ENCODE measurements at places on chromosomes 12 and 14.

- no peak for DNase-seq
Observed at GRCh38 chr12:130644146-130644545, 72.0 kb downstream of the RIMBP2 start.

- no peak for DNase-seq
Observed at GRCh38 chr12:110199339-110200123, 75.4 kb downstream of the IFT81 start.

DNA sequence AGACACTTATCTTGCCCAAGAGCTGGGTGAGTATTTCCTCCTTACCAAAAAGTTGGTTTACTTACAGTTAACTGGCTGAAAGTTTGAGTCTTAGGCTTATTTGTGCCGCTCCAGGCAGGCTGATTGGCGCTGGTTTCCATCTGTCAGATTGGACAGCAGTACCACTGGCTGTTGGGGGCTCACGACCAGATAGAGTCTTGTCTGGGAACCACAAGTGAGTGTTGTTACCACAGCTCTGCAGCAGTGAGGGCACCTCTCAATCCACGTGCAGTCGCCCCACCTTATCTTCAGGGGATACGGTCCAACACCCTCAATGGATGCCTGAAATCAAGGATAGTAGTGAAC is 58.9 kb downstream of the DDX51 start:
- DNase-seq, result no peak

- DNase-seq, result peak; percentile 52
Observed at GRCh38 chr12:83514372-83514771, 827.7 kb downstream of the TMTC2 start.

- no peak for DNase-seq
Observed at GRCh38 chr14:72142328-72142727, 210.1 kb downstream of the RGS6 start.

DNA sequence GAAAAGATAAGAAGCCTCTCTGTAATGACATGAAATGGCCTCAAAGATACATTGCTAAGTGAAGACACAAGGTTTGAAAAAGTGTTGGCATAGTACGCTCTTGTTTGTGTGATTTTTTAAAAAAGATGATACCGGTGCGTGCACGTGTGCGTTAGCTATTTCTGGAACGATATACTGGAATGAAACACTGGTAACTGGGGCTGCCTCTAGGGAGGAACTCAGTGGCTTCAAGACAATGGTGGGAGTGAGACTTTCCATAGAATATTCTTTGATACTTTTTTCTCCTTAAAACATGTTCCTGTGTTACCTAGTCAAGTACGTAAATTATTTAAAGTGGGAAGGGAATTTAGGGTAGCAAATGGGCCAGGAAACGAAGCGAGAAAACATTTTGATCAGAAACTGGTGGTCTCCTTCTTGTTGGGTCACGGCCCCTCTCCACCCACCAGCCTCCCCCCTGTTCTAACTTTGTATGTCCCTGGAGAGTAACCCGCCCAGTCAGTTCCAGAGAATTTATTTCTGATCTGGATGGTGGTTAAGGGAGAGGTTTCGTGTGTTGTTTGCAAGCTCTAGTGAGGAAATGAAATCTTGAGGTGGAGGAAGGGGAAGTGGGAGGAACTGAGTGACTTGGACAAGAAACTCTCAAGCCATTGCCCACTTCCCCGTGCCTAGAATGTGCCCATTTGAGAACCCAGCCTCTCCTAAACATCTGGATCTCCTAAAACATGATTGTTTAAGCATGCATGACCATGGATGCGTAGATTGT is 6.6 kb downstream of the FGF6 start:
- DNase-seq, result no peak

DNA sequence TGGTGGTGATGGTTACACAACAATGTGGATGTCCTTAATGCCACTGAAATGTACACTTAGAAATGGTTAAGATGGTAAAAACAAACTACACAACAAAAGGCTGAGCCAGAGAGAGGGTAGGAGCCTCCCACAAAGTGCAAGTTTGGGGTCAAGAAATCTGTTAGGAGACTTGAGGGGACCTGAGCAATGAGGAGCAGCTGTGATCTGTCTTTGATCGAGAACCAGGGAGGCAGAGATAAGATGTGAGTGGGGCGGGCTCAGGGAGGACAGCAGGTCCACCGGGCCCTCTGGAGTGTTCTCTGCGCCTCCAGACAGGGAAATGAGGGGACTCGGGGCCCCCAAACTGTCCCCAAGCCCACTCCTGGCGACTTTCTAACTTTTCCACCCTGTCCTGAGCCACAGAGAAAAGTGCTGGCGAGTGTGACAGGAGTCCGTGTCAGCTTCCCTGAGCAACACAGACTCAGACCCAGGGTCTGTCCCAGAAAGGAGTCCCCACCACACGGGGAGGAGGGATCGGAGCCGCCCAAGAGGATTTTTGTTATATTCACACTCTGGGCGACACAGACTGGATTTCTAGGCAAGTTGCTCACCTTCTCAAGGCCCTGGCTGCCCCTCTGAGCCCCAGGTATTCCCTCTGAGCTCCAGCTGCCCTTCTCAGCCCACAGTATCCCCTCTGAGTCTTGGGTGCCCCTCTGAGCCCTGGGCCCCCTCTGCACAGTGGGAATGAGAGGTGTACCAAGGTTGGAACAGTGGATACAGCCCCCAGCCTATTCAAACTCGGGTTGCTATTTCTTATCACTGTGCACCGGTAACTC is 11.5 kb upstream of the SCARB1 start:
- DNase-seq, result no peak

DNA sequence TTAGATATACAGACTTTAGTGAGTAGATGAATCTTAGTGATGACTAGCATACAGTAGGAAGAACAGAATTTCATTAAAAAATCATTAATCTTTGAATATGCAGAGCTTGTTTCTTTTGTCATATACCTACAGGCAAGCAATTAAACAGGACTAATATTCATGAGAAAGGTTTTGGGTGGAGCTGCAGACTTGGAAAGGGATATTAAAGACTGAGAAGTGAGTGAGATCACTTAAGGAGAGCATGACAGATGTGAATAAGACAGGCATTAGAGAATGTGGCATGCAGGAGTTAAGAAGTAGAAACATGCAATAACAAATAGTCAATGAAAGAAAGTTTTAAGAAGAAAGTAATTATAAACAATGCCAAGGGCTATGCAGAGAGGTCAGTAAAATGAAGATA is 187.7 kb downstream of the TMTC3 start:
- no peak for DNase-seq

- no peak for DNase-seq
Observed at GRCh38 chr12:69059465-69060457, 126.8 kb upstream of the CPM start.

- no peak for DNase-seq
Observed at GRCh38 chr12:85253853-85254252, 26.2 kb upstream of the ALX1 start.

DNA sequence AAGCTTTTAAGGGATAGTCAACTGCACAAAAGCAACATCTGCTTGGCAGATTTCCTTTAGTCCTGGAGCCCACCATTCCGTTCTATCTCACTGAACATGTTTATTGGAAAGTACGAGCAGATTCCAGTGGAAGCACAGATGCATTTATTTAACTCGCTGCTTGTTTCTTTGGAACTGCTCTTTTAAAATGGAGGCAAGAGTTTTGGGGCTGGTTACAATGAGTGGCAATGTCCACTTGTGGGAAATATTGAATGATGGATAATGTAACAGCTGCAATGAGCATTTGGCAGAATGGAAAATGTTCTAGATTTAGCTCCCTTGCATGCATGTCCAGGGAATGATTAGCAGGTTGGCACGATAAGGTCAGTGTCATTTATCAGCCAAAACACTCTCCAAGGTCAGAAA is 163.0 kb downstream of the ATP23 start:
- DNase-seq, result no peak

- DNase-seq, result no peak
Observed at GRCh38 chr14:90940318-90940962, 120.0 kb downstream of the RPS6KA5 start.

DNA sequence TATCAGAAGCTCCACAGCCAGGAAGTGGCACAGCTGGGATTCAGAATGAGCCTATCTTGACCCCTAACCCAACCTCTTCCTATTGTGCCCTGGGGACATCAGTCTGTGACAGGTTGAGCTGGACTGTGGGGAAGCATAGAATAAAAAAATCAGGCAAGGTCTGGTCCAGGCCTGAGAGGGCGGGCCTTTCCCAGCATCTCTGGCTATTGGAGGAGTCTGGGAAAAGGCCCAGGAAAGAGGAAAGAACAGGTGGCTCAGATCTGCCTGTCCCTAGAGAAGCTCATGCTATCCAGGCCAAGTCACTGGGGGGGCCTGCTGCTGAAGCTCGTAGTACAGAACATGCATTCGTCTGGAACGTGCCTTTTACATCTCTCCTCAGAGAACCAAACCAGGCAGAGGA is 100.5 kb downstream of the PPM1H start:
- DNase-seq, result no peak

- no peak for DNase-seq
Observed at GRCh38 chr12:50745861-50746260, 18.0 kb upstream of the ATF1 start.

- no peak for DNase-seq
Observed at GRCh38 chr12:14473707-14474287, 93.9 kb downstream of the PLBD1 start.

- DNase-seq, result peak; percentile 86
Observed at GRCh38 chr12:64083285-64084210, 138.5 kb downstream of the KICS2 start.

GRCh38 chr12:6952863-6953441 is 1.8 kb downstream of the PTPN6 start:
- no peak for DNase-seq

DNA sequence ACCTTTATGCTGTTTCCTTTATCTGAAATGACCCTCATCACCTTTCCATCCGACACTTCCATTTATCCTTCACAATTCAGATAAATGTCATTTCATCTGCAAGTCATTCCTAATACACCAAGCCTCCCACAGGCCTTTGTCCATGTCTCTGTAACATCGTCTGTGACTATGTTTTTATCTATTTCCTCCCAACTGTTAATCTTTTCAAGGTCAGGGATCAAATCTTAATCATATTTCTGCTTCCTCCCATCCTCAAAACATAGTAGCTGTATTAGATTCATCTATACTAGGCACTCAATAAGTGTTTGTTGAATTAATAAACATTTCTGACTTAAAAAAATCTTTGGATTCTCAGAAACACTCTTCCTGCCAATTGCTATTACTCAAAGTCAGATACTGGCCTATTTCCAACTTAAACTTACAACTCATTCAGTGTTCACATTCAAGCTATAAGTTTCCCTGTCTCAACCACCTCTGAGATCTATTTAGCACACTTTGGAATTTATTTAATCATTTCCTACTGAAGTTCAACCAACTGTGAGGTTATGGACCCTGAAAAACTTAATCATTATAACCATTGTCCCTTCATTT is 100.2 kb upstream of the ALX1 start:
- DNase-seq, result no peak

DNA sequence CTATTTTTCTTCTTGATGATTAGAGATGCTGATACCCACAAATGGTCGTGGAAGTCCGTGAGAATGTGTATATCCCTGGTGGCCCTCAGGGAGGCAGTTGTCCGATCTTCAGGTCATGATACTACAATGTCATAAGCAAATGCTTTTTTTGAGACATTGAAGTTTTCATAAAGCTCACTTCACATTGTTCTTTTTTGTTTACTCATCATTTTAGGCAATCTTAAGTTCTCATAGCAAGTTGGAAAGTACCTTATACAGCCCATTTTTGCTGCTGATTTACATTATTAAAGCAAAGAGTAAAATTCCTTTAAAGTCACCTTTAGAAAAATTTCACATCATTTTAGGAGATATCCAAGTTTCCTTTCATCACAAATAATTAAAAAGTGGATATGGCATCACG is 90.0 kb upstream of the CCDC196 start:
- DNase-seq, result no peak

DNA sequence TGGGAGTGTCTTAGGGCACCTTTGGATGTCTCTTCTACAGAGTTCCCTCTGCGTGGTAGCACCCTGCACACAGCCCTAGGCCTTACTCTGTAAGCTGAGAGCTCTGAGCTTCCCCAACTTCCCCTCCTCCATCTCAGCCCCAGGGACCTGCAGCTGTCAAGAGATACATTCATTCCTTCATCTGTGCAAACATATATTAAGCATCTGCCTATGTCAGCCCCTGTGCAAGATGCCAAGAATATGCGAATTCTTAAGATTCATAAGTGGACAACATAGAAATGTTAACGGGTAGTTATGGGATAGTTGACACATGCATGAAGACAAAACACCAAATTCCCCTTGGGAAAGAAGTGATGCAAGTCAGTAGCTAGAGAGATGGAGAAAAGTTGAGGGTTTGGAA is 190.8 kb downstream of the SLC41A2 start:
- no peak for DNase-seq

- DNase-seq, result no peak
Observed at GRCh38 chr12:95687937-95688336, 102.6 kb downstream of the NTN4 start.

DNA sequence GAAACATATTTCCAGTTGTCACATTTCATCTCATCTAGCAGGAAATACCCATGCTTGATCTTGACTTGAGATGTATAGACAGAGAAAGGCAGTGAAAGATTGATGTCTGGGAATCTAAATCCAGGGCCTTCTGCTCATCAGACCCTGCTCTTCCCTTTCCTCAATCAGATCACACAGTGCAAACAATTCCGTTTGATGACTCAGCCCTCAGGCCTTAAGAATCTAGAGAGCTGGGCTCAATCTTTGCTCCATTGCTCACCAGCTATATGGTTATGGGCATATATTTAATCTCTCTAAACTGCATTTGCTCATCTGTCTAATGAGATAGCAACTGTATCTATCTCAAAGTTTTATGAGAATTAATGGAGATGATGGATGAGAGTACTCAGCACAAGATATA is 201.8 kb upstream of the CCDC196 start:
- DNase-seq, result no peak

DNA sequence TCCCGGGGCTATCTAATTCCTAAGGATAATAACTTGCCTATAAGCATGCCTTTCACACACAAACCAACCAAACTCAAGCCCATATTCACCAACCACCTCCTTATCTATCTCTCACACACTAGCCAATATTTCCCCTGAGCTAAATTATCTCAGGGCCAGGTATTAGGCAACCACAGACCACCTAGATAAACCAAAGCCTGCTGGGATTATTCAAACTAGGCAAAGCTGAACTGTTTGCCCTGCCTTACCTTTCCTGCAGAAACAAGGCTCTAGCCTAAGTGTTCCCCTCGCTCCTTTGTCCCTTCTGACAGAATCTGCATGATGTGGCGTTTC is 114.7 kb upstream of the EEA1 start:
- DNase-seq, result no peak

GRCh38 chr14:55701638-55702037 is 121.6 kb downstream of the KTN1 start:
- DNase-seq, result no peak

GRCh38 chr12:49187184-49187583 is 1.7 kb downstream of the TUBA1A start:
- DNase-seq, result no peak

- no peak for DNase-seq
Observed at GRCh38 chr12:6948873-6949594, 2.1 kb upstream of the PTPN6 start.

All from LNCaP clone FGC (cell line).